Neural crest cell (in vitro differentiated cells): ENCODE measurements at places on chromosomes 6 and 20.
A peak's percentile ranks its signal among the peaks of the same experiment; 100 is the strongest.

DNA sequence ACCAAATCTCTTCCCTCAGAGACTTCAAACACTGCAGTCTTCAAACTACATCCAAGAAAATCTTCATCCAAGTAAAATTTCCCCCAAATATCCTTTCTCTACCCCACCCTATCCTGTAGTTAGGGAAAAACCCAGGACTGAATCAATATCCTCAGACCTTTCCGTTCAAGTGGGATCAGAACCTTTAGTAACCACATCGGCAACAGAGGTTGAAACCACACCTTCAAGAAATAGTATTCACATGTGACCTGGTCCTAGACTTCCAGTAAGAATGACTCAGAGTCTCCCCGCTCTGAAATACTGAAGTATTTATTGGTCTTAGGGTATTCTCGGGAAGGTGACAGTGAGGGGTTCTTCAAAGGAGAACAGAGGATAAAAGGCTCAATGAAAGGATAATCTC lies 8.7 kb downstream of the HLA-DPA1 start:
- DNase-seq: no peak

- no peak for DNase-seq
Measured at GRCh38 chr6:3343089-3343883, 84.5 kb downstream of the PSMG4 start.

GRCh38 chr20:37192137-37192854 lies 12.9 kb upstream of the MROH8 start:
- DNase-seq: peak; percentile 77

GRCh38 chr20:13338097-13338661 lies 117.1 kb downstream of the ISM1 start:
- no peak for DNase-seq

DNA sequence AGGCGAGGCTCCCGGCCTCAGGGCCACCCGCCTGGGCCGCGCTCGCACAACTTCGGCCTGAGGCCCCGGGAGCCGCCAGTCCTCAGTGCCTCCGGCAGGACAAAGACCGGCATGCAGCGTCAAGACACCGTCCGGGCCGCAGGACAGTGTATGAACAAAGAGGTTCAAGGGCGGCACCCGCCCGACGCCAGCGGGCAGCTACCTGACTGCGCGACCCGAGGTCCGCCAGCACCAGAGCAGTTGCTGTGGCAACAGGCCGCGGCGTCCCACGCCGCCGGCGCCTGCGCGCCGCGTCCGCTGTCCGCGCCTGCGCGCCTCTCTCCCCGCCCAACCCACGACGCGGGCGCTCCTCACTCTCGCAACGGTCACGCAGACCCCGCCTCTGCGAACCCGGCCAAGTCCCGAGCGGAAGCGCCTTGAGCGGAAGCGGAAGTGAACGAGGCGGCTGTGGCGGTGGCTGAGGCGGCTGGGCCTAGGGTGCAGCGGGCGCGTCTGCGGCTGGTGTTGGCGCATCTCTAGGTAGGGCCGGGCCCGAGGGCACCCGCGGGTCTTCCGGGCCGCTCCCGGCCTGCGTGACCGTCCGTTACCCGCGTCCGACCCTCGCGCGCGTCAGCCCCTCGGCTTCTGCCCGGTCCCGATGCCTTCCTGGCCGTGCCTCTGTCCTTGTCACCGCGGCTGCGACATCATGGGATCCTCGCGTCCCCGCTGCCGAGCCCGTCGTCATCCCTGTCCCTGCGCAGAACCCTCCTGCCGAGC lies at the start of gene FAM120B:
Gene FAM120B, plus strand, starts transcription at position 435 of the 756 bp plus-strand sequence. CDS start 10,633 bp downstream, outside the sequence.
- peak; percentile 87 for DNase-seq
